ENCODE measurements at places on chromosomes 5 and 9. TPM values are rescaled to one million over a fixed set of nuclear protein-coding genes. Genes with fewer than 3 reads are reported as not detected.

The SNX18 gene
- total RNA-seq: 38.1 TPM

DNA sequence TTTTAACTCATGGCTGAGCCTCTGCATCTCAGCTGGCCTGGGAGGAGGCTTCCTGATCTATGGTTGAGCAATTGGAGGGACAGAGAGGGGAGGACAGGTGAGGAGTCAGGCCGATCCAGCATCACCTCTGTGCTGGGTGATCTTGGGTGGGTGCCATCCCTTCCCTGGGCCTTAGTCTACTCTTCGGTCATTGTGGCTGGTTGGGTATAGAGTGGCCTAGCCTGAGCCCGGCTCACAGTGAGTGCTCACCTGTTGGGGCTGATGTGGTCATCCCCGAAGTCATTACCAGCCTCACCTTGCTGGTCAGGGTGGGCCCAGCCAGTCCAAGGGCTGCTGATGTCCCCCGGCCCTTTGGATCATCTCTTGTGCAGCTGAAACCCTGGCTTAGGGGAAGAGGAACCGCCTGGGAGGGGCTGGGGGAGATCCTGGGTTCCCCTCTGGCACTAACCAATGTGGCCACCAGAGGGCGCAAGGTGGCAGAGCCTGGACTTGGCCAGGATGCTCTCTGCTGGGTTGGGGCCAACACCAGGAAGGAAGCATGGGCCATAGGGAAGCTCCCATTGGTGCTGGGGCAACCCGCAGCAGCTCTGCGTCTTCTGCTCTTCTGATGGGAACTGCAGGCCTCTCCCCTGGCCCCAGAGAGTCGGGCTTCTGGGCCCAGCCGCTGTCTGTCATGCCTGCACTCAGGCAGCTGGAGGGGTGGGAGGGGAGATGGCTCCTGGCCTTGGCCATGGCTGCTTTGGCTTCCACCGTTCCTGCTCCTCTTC lies 17.3 kb upstream of the ODF2 start:
- no peaks in the 10 kb centered on the region for H3K27me3 ChIP-seq
- no peak overlapping the region for H3K27ac ChIP-seq
- H3K36me3 ChIP-seq: no peaks in the 10 kb centered on the region

The LRRC19 gene
- not detected for total RNA-seq

- H3K36me3 ChIP-seq: no peaks in the 10 kb centered on the region
- no peaks in the 10 kb centered on the region for H3K4me1 ChIP-seq
Observed at GRCh38 chr9:124078641-124079040, 67.1 kb downstream of the LHX2 start.

The WWC1 gene
- 0.10 TPM for total RNA-seq

DNA sequence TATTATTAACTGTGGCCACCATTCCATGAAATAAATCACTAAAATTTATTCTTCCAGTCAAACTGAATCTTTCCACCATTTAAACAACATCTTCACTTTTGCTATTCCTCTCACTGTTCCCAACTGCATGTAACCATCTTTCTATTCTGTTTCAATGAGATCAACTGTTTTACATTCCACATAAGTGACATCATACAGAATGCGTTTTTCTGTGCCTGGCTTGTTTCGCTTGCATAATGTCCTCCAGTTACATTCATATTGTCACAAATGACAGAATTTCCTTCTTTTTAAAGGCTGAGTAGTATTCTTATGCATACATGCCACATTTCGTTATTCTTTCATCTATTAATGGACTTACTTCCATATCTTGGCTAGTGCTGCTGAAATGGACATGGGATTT lies 738.2 kb downstream of the SEMA5A start:
- no peak overlapping the region for H3K4me3 ChIP-seq
- H3K36me3 ChIP-seq: no peaks in the 10 kb centered on the region
- no peak for DNase-seq

DNA sequence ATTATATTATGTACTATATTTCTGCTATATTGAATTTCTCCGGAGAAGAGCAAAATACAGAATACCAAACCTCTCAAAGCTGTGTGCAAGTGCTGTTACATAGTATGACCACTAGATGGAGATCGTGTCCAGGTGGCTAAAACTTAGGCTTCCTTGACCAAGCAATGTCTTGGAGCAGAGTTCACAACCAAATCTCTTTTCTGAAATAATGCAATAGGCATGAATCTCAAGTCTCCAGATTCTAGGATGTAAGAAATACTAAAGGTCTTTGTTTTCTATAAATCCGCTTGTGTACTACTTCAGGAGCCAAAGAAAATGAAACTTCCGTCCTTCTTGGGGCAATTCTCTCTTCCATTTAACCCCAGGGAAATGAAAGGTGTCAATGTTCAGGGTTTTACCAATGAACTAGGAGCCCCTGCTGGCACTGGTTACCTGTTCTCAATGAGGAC lies 181.5 kb upstream of the RAI14 start:
- no peak overlapping the region for H3K27ac ChIP-seq
- H3K4me3 ChIP-seq: no peak overlapping the region
- no peaks in the 10 kb centered on the region for H3K36me3 ChIP-seq
- no peak for DNase-seq
- H3K4me1 ChIP-seq: no peaks in the 10 kb centered on the region
- no peaks in the 10 kb centered on the region for H3K27me3 ChIP-seq

The MUSK gene
- 0.16 TPM for total RNA-seq

The FGF18 gene
- total RNA-seq: 0.32 TPM

GRCh38 chr5:168364151-168364661 lies 72.8 kb downstream of the WWC1 start:
- no peaks in the 10 kb centered on the region for H3K36me3 ChIP-seq
- H3K27me3 ChIP-seq: no peaks in the 10 kb centered on the region
- no peak overlapping the region for H3K27ac ChIP-seq
- no peak for DNase-seq
- H3K4me3 ChIP-seq: no peak overlapping the region

The PCDHB15 gene
- total RNA-seq: 0.95 TPM

- DNase-seq: no peak
- no peaks in the 10 kb centered on the region for H3K27me3 ChIP-seq
- no peak overlapping the region for H3K27ac ChIP-seq
- H3K4me3 ChIP-seq: no peak overlapping the region
- no peaks in the 10 kb centered on the region for H3K36me3 ChIP-seq
Observed at GRCh38 chr9:117974108-117974507, 269.9 kb downstream of the TLR4 start.

DNA sequence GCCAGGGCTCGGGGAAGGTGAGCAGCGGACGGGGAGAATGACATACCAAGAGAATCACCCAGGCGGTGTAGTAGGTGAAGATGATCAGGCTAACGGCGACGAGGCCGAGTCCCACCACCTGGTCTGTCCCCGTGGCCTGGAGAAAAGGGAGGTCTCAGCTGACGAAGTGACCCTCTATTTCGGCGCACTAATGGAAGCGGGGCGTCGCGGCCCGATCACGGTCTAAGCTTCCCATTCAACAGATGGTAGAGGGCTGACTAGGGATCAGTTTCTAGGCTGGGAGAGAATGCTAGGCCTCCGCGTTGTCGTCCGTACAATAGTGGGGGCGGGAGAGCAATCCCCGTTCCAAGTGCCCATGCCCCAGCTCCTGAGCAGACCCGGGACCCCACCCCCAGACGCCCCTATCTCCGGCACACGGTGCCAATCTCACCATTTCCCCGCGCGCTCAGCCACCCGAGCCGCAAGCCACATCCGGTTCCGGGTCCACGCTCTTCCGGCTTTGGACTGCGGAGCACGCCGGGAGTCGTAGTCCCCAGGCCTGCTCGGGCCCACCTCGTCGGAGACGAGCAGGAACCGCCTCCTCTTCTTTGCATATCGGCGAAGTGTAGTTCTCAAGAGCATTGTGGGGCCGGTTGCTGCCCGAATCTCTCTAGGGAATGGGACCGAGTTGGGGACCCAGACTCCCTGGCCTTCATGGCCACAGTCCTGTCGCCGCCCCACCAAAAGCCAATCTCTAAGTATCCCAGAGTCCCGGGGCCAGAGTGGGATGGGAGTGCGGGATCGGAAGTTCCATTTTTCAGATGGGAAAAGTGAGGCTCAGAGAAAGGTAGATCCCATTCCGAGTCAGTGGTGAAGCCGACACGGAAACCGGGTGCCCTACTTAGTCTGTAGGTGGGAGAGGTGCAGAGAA lies at the start of gene DPM2:
Gene DPM2, minus strand, starts transcription at position 467 of the 910 bp plus-strand sequence. Its CDS starts 34 bp downstream, at position 433.
- H3K36me3 ChIP-seq: no peaks in the 10 kb centered on the region
- H3K4me3 ChIP-seq: peak within 1 kb of the TSS; percentile 57
- DNase-seq: peak; percentile 85

The TUSC1 gene
- 13.6 TPM for total RNA-seq

- H3K27ac ChIP-seq: no peak overlapping the region
- no peaks in the 10 kb centered on the region for H3K4me1 ChIP-seq
- no peaks in the 10 kb centered on the region for H3K36me3 ChIP-seq
Observed at GRCh38 chr9:136181784-136182419, 23.0 kb downstream of the LHX3 start.

- no peaks in the 10 kb centered on the region for H3K27me3 ChIP-seq
- DNase-seq: no peak
- no peaks in the 10 kb centered on the region for H3K36me3 ChIP-seq
- no peaks in the 10 kb centered on the region for H3K4me1 ChIP-seq
Observed at GRCh38 chr9:104068546-104068945, 25.6 kb upstream of the SMC2 start.

GRCh38 chr5:132500931-132501628 lies 10.5 kb upstream of the IRF1 start:
- no peaks in the 10 kb centered on the region for H3K36me3 ChIP-seq
- H3K4me3 ChIP-seq: no peak overlapping the region
- H3K27me3 ChIP-seq: no peaks in the 10 kb centered on the region
- peak; percentile 73 for DNase-seq
- peak overlapping the region; percentile 26 for H3K27ac ChIP-seq

GRCh38 chr5:128615578-128615977 lies 77.5 kb upstream of the FBN2 start:
- no peaks in the 10 kb centered on the region for H3K4me1 ChIP-seq
- H3K27me3 ChIP-seq: no peaks in the 10 kb centered on the region
- DNase-seq: no peak
- H3K27ac ChIP-seq: no peak overlapping the region
- no peaks in the 10 kb centered on the region for H3K36me3 ChIP-seq

DNA sequence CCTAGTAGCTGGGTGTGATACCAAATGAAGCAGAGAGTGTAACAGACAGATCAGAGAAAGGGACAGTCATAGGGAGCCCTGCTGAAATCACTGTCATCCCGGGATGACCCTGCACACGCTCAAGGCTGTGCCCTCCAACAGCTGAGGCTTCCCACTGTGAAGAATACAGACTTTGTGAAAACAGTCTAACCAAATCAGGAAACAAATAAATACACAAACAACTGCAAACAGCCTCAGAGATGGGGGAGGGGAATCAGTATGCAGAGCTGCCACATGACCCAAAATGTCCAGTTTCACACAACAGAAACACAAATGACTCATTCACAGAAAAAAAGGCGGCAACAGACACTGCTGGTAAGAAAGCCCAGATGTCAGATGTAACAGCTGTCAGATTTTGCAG lies 101.9 kb downstream of the ADAMTS2 start:
- H3K36me3 ChIP-seq: no peaks in the 10 kb centered on the region
- H3K27ac ChIP-seq: no peak overlapping the region
- DNase-seq: no peak
- peaks cover 12% of the 10 kb centered on the region for H3K4me1 ChIP-seq

The CDH6 gene
- total RNA-seq: 2.5 TPM

The CAPSL gene
- total RNA-seq: not detected

DNA sequence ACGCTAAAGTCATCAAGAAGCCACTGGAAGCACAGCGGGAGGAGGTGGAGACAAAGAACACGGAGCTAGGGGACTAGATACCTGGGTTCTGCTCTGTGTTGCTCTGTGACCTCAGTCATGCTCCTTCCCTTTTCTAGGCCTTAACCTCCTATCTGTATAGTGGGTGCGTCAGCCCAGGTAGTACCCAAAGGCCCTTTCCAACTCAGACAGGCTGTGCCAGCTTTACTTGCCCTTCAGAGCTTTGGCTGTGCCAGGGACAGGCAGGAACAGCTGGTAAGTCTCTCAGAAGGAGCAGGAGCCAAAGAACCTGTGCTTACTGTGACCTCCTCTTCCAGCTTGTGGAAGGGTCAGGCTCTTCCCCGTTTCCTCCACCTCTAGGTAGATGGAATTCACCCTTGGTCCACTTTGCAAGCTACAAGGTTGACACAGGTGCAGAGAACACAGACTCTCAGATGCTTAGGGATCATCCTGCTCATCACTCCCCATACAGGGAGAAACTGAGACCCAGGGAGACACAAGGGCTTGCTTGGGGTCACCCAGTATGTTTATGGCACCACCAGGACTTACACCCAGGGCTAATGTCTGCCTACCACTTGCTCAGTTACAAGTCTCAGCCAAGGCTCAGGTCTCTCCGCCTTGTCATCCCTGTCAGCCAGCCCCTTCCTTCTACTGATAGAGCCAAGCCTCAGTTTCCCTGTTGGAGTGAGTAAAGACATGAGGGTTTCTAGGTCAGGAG lies 1.7 kb downstream of the CCDC69 start:
- peak overlapping the region; percentile 33 for H3K27ac ChIP-seq
- no peaks in the 10 kb centered on the region for H3K36me3 ChIP-seq
- H3K4me1 ChIP-seq: peaks cover 66% of the 10 kb centered on the region
- DNase-seq: peak; percentile 35

The FGF10 gene
- total RNA-seq: 1.0 TPM

- no peak overlapping the region for H3K4me3 ChIP-seq
- no peak for DNase-seq
- H3K27ac ChIP-seq: no peak overlapping the region
Observed at GRCh38 chr5:56588636-56589480, 226.5 kb upstream of the MAP3K1 start.

The AIF1L gene
- total RNA-seq: 4.4 TPM

GRCh38 chr9:137143459-137143858 lies 4.5 kb downstream of the GRIN1 start:
- peaks cover 63% of the 10 kb centered on the region for H3K27me3 ChIP-seq
- no peak for DNase-seq
- no peak overlapping the region for H3K27ac ChIP-seq
- H3K36me3 ChIP-seq: no peaks in the 10 kb centered on the region

The MSMP gene
- total RNA-seq: 1.1 TPM

DNA sequence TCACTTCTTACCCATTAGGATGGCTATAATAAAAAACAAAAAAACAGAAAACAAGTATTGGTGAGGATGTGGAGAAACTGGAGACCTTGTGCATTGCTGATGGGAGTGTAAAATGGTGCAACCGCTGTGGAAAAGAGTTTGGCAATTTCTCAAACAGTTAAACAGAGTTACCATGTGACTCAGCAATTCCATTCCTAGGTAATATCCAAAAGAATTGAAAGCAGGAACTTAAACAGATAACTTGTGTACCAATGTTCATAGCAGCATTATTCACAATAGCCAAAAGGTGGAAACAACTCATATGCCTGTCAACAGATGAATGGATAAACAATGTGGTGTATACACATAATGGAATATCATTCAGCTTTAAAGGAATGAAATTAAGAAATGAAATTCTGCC lies 28.9 kb downstream of the DCP2 start:
- DNase-seq: no peak
- no peaks in the 10 kb centered on the region for H3K27me3 ChIP-seq
- H3K36me3 ChIP-seq: no peaks in the 10 kb centered on the region
- peaks cover 7% of the 10 kb centered on the region for H3K4me1 ChIP-seq

DNA sequence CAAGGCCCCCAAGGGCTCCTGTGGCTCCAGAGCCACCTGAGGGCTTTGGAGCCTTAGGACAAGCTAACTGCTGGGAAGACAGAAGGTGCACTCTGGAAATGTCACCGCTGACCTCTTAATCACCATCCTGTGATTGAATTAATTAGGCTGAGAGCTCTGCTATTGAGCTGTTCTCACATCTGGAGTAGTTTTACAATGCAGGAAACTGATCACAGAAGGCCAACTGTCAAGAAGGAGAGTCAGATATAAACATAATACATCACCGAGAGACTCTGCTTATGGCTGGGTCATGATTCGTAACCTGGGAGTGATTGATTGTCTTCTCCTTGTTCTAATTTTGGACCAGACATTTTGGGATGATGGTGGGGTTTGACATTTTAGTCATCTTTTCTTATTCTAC lies 226.1 kb downstream of the SLIT3 start:
- H3K27me3 ChIP-seq: no peaks in the 10 kb centered on the region
- no peaks in the 10 kb centered on the region for H3K36me3 ChIP-seq
- no peak for DNase-seq
- H3K4me1 ChIP-seq: no peaks in the 10 kb centered on the region
- no peak overlapping the region for H3K27ac ChIP-seq

Measured in adrenal gland (tissue), 19 donors.